ENCODE measurements at places on chromosomes 4 and X.

DNA sequence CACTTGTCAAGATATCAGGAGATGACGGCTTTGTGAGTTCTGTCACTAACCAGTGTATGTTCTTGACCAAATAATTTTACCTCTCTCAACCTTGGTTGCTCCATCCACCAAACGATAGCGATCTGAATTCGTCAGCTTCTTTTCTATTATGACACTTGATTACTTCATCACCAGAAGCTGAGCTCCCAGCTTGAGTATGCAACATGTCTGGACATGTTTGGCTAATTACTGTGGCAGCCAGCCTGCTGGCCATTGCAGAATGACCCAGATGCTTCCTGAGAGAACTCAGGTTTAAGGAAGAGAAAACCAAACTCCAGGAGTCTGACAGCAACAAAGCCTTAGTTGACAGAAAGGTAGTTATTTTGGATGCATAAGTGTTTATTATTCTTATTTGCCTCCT is 46.4 kb upstream of the PARM1 start:
- no peak for DNase-seq

DNA sequence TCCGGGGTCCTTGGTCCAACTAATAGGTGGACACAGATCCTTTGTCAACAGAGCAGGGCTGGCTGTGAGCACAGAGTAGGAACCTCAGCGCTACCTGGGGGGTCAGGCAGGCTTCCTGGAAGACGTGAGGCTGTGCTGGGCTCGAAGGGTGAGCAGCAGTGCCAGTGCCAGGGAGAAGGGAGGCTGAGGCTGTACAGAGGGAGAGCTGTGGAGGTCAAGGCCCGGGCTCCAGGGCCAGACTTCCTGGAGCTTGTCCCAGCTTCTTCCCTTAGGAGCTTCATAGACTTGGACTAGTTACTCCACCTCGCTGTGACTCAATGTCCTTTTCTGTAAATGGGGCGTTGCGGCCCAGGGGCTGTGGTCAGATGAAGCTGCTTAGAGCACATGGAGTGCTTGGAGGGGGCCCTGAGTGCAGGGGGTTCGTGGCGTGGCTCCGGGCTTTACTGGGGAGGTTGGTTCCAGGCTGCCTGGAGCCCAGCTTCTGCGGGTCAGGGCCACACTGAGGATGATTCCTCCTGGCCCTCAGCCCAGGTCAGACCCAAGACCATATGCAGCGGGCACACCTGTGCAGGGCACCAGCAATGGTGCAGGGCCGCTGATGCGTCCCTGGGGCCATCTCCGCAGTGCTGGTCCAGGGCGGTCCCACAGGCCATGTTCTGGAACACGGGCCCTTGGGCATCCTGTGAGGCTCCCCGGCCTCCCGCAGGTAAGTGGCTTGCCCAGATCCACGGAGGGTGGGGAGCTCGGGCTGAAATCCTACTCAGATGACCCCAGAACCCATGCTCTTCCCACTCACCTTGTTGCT is 98.1 kb downstream of the DCTD start:
- no peak for DNase-seq

GRCh38 chrX:71098302-71098701 is 2.7 kb downstream of the FOXO4 start:
- DNase-seq = peak; percentile 76

DNA sequence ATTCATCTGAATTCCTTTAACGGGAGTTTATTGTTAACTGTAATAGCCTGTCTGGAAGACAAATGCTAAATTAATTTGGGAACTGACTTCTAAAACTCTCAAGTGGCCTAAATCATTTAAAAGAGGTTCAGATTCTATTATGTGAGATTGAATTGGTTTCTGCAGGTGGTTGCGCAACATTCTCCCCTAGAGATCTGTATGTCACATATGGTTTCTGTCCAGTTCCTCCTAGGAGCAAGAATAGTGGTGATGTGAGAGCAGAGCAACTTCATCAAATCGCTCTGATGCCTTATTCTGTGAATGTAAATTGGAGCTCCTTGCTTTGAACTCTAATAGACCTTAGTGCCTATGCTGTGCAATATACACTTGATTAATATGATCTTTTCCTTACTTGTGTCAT is 144.6 kb upstream of the GPR101 start:
- no peak for DNase-seq

- DNase-seq = no peak
These were observed 26.0 kb downstream of the TBC1D19 start for GRCh38 chr4:26609868-26610267.

Measured in stimulated activated naive CD8-positive, alpha-beta T cell treated with anti-CD3 and anti-CD28 coated beads, Interleukin-15, Interleukin-2, amounts not matched to agents 100 U/mL and 50 U/mL, for 24 hours (primary cell).